ENCODE measurements at places on chromosomes 7 and 10.

DNA sequence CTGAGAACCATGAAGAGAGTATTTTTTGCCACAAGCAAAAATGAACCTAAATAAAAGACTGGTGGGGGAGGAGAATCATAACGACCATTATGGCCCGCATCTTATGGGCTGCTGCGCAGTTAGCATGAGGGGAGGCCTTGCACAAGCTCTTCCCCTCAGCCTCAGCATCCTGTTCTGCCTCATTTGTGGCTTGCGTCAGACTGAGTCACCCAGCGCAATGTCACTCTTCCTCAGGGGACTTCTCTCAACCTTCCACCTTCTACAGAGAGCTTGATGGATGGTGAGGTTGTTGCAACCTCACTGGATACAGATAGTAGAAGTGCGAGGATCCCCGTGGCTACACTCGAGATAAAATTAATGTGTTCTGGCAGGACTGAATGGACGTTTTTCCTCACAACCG, 16.8 kb upstream of the GPR15LG start:
- DNase-seq: no peak

DNA sequence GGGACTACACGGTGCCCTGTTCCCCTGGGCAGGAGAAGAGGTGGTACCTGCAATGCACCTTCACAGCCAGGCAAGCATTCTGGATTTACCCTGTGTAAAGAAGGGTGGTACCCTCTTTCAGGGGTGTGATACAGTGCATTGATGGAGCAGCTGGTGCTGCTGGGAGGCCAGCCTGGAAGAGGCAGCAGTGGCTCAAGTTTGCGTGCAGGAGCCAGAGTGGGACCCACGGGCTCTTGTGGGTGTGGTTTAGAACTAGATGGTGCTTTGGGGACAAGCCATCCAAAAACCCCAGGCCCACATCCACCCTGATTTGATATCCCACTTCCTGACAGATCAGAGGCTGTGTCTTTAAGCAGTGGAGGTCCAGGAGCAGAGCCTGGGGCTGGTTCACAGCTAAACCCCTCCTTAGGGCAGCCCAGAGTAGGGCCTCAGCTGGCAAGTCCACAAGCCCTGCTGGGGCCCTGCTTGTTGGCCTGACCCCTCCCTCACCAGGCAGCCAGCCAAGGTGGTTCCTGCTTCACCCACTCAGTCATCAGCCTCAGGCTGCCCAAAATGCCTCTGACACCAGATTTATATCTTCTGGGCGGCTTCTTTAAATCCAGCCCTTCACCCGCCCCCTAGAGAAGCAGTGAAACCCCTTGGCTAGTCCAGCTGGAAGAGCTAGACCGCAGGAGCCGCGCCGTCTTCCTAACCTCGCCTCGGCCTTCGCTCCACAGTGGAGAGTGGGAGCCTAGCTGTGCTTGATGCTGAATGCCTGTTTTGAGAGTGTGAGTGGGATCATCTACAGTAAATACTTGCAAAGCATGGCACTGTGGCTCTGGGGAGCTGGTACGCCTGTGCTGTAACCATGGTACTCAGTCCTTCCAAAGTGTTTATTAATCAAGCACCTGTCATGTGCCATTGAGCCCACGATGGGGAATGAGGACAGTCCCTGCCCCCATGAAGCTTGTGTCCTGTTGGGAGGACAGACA, 1.4 kb upstream of the ASIC3 start:
- DNase-seq: no peak

- DNase-seq: no peak
These were observed 31.3 kb downstream of the COX15 start for GRCh38 chr10:99700649-99701048.

- DNase-seq: no peak
These were observed 58.9 kb upstream of the ADO start for GRCh38 chr10:62745581-62745980.

DNA sequence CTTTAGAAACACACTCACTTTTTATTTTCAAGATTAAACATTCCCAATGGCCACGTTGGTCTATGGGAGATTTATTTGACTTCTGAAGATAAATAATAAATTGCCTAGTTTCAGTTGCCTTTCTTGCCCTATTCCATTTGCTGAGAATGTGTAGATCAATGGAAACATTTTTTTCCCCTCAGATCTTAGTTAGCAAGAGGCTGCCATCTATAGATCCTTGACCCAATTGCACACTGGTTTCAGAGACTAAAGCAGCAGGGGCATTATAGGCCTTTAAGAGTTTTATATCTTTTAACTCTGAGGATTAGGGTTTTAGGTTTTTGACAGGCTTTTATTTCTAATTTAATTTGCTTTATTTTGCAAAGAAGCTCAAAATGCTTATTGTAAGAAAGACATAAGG, 163.2 kb upstream of the GPR26 start:
- DNase-seq: no peak

DNA sequence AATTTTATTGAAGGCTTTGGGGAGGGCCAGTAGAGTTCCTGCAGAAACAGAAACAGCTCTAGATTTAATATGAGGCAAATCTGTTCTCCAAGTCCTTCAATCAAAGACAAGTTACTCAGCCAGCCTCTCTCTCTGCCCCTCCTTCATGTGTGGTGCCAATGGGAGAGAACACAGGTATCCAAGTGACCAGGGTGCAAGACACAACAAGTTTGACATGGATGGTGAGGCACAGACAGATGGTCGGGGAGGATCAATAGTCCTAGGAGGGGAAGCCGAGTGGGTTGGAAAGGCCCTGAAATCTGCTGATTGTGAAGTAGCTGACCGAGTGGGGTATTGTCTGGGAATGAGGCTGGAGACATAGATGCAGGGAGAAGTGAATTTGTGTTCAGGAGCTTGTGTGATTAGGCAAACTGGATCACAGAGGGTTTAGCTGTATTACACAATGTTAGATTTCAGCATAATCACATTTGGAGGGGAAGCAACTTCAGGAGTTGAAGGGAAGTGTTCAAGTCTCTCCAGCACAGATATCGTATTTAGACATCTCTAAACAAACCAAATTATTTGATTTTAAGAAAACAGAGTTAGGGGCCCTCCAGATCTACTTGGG, 1.5 kb downstream of the GIMAP1 start:
- DNase-seq: no peak

DNA sequence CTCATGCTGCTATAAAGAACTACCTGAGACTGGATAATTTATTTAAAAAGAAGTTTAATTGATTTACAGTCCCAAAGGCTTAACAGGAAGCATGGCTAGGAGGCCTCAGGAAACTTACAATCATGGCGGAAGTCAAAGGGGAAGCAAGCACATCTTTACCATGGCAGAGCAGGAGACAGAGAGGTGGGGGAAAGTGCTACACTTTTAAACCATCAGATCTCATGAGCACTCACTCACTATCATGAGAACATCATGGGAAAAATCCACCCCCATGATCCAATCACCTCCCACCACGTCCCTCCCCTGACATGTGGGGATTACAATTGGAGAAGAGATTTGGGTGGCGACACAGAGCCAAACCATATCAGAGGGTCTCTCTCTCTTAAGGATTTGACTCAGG, 108.6 kb upstream of the PODXL start:
- no peak for DNase-seq

All from NCI-H1694 (cell line).